ENCODE measurements at places on chromosomes 1 and 21.

- DNase-seq, result no peak
These were observed 91.8 kb downstream of the TRIM11 start for GRCh38 chr1:228314658-228315483.

DNA sequence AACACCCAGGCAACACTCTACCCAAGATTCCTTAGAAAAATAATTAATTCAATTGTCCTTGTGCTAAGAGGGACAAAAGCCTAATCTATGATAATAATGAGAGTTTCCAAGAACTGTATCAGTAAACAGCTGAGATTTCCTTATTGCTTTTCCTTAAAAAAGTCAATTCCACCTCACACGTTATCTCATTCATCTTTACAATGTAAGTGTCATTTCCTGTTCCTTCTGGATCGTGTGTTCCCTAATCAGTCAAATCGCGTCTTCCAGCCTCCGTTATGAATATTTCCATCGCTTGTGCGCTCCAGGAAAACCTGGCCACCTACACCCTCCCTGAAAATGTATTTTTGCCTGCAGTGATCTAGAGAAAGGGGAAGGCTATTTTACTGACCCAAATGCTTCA lies 23.9 kb upstream of the CLDN17 start:
- no peak for DNase-seq

- DNase-seq, result no peak
These were observed 87.4 kb upstream of the MACF1 start for GRCh38 chr1:39116860-39117728.

GRCh38 chr1:54249819-54250435 lies 50.0 kb downstream of the MRPL37 start:
- no peak for DNase-seq

DNA sequence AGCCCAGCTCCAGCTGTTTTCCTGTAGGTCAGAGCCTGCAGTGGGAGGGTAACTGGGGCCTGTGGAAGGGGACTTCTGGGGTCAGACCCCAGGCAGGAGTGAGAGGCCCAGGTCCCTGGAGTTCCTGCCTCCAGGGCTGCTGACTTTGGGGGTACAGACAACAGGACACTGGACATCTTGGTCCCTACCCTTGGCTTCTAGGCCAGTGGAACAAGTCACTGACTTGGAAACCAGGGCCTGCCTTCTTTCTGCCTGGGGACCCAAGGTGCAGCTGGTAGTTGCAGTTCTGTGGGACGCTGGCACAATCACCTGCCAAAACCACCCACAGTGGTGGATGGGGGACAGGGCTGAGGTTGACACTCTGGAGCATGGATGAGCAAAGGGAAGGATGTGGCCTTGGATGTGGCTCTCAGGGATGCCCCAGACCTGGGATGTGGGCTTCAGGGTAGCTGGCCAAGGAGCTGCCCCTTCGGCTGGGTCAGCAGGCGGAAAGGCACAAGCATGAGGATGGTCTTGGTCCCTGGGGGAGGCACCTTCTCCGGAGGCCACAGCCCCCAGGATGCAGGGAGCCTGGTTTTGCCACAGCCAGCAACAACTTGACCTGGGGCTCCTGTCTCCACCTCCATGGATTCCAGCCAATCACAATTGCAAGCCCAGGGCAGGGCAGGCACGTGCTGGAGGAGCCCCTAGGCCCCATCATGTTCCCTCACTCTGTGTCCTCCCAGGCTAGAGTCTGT lies 5.8 kb downstream of the JMJD4 start:
- no peak for DNase-seq
